ENCODE measurements at places on chromosomes 2 and 18.

DNA sequence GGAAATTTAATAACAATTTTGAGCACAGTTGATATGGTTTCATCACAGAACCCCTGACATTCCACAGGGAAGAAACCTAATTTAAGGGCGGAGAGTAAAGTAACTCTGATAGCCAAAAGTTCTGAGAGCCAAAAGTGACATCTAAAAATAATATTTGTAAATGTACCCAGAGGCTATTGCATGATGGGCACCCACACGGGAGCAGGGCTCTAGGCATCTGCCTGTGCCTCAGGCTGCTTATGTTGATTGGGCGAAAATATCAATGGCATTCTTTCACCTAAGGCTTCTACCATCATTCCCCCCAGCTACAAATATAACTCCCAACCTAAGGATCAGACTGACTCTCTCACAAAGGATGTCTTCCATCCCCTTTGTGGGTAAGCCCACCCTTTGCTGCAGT is 54.1 kb upstream of the PTPRM start:
- no peak for DNase-seq

GRCh38 chr18:57789759-57790158 is 13.4 kb downstream of the ATP8B1 start:
- DNase-seq: no peak

GRCh38 chr2:139518321-139518720 is 738.1 kb upstream of the NXPH2 start:
- DNase-seq: no peak

GRCh38 chr2:211611061-211611518 is 927.5 kb downstream of the ERBB4 start:
- peak; percentile 6 for DNase-seq

DNA sequence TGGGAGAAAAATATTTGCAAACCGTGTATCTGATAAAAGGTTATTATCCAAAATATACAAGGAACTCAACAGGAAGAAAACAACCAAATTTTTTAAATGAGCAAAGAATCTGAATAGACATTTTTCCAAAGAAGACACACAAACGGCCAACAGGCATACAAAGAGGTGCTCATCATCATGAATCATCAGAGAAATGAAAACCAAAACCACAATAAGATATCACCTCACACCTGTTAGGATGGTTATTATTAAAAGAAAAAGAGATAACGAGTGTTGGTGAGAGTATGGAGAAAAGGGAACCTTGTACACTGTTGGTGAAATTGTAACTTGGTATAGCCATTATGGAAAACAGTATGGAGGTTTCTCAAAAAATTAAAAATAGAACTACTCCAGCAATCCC is 463.3 kb downstream of the IRS1 start:
- DNase-seq: no peak

DNA sequence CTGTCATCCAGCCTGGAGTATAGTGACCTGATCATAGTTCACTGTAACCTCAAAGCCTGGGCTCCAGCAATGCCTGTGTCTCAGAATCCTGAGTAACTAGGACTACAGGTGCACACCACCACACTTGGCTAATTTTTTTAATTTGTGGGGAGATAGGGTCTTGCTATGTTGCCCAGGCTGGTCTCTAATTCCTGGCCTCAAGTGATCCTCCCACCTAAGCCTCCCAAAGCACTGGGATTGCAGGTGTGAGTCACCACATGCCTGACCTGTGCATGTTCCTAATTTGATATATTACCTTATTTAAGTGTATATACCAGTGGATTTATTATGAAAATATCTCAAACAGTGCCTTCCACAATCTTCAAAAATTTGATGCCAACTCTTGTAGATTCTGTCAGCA is 123.6 kb upstream of the XIRP2 start:
- no peak for DNase-seq

- no peak for DNase-seq
Observed at GRCh38 chr2:179963626-179964025, 43.5 kb downstream of the CWC22 start.

GRCh38 chr2:46277431-46278190 is 19.6 kb upstream of the EPAS1 start:
- DNase-seq: no peak

GRCh38 chr2:130836501-130837174 is at the start of gene ARHGEF4:
Gene ARHGEF4 (plus strand): TSS chr2:130836914. CDS start chr2:130836954, 40 bp downstream.
- peak; percentile 48 for DNase-seq

DNA sequence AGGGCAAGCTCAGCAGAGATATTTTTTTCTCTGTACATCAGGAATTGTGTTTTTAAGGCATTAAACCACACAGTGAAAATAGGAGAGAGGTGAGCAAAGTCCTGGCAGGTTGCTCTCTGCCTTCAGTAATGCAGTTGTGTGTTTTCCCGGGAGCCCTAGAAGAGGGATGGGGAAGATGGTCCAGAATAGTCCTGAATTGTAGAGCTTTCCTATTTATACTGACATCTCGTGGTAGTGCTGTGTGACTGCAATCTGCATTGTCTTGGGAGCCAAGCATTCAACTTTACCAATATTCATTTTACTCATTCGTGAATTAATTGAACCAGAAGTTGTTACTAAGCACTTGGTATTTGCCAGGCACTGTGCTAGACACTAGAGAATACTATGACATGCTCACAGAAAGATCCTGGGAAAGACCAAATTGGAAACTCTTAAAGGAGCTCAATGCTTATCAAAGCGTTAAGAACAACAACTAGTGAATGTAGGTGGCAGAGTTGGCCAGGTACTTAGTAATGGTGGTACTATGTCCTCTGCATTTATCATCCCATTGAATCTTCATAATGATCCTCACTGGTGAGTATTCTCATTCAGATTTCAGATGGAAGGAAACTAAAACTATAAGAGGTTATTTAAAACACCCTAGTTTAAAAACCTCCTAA is 214.6 kb downstream of the TRIB2 start:
- DNase-seq: no peak

- DNase-seq: no peak
Observed at GRCh38 chr2:109266496-109266895, 137.5 kb downstream of the SH3RF3 start.

GRCh38 chr2:234292962-234293243 is 204.0 kb downstream of the ARL4C start:
- DNase-seq: no peak

- no peak for DNase-seq
Observed at GRCh38 chr2:76157531-76157930, 446.8 kb upstream of the GCFC2 start.

DNA sequence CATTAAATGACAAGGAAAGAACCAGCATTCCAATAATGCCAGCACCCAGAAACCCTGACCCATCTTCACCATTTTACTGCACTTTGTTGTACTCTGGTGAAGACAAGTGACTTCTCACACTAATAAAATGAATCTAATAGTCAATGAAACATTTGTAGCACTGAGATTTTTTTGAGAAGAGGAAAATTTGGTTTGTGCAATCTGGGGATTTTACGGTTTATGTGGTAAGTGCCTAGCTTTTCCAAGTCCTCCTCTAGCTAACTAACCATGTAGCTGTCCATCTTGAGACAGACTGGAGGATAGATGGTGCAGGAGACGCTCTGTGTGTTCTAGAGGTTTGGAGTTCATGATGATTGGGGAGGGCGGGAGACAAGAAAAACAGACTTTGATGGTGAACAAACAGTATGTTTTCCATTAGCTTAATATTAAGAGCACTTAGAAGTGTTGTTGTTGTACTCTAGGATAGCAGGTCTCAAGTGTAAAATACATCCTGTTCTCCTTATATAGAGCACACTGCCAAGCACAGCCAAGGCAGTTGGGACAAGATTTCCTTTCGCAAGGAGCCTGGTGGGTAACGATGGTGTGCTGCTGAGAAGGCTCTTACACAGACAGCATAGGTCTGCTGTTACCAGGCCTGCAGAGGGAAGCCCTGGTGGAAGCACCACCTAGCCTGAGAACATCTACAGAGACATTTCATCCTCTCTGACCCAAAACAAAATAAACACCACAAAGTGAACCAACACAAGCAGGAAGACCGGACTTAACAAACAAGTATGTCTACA is 83.7 kb downstream of the BCL11A start:
- no peak for DNase-seq

GRCh38 chr2:187529977-187530721 is 24.1 kb downstream of the TFPI start:
- DNase-seq: no peak

DNA sequence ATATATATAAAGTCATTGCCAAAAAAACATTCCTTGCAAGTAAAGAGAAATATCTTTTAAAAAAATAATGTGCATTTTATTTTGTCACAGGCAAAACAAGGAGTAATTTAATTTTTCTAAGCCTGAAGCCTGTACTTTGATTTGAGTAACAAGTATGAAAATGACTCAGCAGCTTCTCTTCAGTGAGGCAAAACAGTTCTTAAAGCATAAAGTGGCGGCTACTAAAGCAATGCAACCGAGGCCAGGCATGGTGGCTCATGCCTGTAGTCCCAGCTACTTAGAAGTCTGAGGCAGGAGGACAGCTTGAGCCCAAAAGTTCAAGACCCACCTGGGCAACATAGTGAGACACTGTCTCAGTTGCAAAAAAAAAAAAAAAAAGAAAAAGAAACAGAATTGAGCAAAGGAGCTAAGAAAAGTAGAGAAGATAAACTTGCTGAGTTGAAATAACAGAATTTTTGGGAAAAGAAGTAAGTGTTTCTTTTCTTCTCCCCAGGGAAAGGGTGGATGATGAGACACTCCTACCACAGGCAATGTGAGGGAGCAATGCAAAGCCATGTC is 29.6 kb downstream of the DOK1 start:
- DNase-seq: peak; percentile 49

DNA sequence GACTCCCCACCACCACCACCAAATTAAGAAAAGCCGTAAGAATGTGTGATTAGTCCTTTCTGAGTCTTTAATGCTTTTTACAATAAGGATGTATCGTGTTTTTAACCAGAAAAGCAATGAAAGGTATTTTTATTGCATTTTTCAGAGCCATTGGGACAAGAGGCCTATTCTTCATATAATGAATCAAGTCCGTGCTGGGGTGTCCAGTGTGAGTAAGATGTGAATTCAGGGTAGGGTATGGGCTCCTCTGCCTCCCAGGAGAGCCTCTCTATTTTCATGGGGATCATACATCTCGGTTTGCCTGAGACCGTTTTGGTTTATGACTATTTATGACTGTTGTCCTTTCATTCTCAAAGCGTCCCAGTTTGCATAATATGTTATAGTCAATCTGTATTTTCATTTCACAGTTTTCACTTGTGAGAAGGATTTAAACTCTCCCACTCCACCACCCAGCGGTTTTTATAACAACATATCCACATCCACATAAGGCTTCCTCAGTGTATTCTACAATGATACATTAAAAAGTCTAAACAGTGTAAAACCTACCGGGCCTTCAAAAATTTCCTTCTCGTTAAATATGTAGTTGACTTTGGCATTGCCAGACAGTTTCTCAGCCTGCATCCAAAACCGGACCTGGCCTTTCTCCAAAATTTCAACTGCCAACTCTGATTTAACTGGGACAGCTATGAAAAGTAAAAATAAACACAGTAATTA is 80.8 kb upstream of the LPIN2 start:
- no peak for DNase-seq

DNA sequence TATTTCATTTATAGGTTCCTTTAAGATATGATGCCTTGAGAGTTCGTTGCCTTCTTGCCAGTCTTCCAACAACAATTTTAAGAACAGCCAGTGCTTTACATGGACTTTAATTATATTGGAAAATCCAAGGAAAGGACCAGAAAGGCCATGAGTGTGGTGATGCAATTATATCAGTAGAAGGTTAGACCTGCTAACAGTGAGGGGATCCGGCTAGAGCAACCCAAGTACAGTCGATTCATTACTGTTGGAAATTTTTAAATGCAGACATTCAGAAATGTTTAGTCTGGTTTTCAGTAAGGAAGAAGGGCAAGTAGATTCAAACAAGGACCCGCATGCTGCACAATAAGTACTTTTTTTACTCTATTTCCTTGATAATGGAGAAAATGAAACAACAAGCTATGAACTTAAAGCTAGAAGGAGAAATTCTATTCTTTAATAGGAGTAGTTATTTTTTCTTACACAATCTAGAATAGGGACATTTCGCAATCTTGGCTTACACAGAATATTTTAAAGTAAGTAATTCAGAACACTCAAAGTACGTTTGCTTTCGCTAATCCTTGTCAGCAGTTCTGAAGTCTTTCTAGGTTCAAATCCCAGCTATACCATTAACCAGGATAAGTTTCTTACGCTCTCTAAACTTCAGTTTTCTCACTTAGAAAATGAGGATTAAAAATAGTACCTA is 405.5 kb downstream of the MEIS1 start:
- no peak for DNase-seq

GRCh38 chr2:61439241-61440002 is 31.5 kb downstream of the USP34 start:
- no peak for DNase-seq

DNA sequence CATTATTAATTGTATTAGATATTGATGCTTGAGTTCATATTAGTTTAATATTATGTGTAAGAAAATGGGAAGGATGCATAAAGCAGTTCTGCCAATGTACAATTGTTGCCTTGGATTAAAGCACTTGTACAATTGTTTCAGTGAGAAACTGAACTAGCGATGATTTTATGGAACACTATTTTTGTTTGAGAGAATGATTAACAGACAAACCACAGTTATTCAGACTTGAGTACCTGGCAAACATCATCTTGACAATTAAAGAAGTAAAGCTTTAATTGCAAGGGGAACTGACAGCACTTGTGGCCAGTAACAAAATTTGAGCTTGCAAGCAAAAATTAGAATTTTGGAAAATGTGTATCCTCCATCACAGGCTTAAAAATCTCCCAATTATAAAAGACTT is 214.3 kb downstream of the RIT2 start:
- no peak for DNase-seq

DNA sequence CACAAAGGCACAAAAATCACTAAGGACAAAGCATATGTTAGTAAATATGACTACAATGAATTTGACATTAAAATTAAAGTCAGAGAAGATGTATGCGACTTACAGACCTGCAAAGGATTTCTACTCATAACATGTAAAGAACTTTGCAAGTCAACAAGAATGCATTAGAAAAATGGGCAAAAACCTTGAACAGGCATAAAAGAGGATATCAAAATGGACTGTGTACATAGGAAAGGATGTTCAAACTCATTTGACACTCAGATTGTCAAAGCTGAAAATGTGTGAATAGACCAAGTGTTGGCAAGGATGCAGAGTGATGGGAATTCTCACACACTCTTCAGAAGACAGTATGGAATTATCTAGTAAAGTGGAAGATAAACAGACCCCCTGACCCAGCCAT is 94.9 kb downstream of the MYOM1 start:
- no peak for DNase-seq

- no peak for DNase-seq
Observed at GRCh38 chr2:173962583-173963110, 2.5 kb downstream of the SP3 start.

GRCh38 chr2:137981112-137981656 is 16.9 kb downstream of the HNMT start:
- no peak for DNase-seq

- DNase-seq: no peak
Observed at GRCh38 chr18:13940326-13940725, 25.0 kb upstream of the MC2R start.

DNA sequence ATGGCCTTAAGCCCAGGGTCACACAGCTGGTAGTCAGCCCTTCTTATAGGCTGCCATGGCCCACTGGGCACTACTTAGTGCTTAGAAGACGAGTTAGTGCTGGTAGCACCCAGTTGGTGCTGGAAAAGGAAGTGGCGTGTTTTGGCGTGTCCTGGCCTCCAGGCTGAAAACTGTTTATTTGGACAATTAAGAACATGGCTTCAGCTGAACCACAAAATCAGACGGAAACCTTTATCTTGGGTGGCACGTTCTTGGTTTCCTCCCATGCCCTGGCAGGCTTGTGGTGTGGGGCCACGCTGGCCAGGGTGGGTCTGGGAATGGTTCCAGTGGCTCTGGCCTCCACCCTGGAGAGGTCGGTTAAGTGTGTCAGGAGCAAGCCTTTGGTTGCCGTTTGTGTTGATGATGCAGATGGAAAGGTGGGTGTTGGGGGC is 141.5 kb upstream of the HAAO start:
- no peak for DNase-seq

GRCh38 chr18:65422544-65423136 is 328.2 kb upstream of the CDH7 start:
- no peak for DNase-seq

Measured in activated CD4-positive, alpha-beta T cell treated with anti-CD3 and anti-CD28 coated beads for 36 hours (primary cell).